ENCODE measurements at places on chromosomes 5 and 9.

GRCh38 chr9:89477811-89478630, 19.9 kb downstream of the SEMA4D start:
- peak; percentile 53 for DNase-seq

DNA sequence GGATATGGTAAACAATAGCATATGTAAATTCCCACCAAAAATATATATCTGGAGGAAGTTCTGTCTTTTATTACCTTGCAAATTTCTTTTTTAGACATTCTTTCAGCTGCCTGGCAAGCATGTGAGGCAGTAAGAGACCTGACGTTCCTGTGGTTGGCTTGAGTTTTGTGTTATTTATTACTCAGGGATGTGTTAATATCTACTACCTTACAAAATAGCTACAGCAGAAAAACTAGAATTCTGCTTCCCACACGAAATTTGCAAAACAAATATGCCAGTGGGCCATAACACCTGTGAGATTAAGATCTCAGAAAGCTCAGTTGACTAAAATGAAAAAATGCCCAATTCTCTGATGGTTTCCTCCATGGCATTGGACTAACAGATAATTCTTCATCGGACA, 274.2 kb downstream of the TMEM167A start:
- no peak for DNase-seq

- DNase-seq = peak; percentile 71
Observed at GRCh38 chr5:73201547-73202513, 28.8 kb downstream of the TMEM174 start.

- no peak for DNase-seq
Observed at GRCh38 chr5:30099634-30100033, 1093.9 kb upstream of the CDH6 start.

GRCh38 chr5:134543820-134544614, 18.5 kb downstream of the JADE2 start:
- DNase-seq = no peak

DNA sequence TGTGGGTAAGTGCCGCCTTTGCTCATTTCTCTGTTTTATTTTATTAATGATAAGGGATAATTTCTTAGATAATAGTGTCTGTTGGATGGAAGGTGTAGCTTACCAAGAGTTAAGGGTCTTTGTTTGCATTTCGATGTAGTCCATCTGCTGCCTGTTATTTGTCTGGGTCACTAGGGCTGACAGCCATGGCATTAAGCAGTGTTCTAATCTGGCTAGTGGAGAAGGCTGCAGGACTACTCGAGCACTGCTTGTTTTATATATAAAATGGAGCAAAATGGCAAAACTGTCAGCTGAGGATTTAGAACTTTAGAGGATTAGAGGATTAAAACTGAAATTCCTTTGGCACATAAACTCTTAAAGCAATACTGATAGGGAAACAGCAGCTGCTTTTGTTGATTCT, 67.5 kb downstream of the C7 start:
- DNase-seq = no peak
